ENCODE measurements at places on chromosomes 7 and 10. TPM values are rescaled to one million over a fixed set of nuclear protein-coding genes. Genes with fewer than 3 reads are reported as not detected.

PNLIPRP1 gene
- total RNA-seq, result not detected

- no peak for DNase-seq
- no peaks in the 10 kb centered on the region for H3K36me3 ChIP-seq
- no peaks in the 10 kb centered on the region for H3K4me1 ChIP-seq
- H3K27ac ChIP-seq, result no peak overlapping the region
Observed at GRCh38 chr10:132745511-132745910, 40.4 kb downstream of the NKX6-2 start.

- H3K27me3 ChIP-seq, result no peaks in the 10 kb centered on the region
- H3K4me3 ChIP-seq, result no peak overlapping the region
- no peak overlapping the region for H3K27ac ChIP-seq
- no peak for DNase-seq
Observed at GRCh38 chr7:14738086-14738485, 164.5 kb downstream of the DGKB start.

DNA sequence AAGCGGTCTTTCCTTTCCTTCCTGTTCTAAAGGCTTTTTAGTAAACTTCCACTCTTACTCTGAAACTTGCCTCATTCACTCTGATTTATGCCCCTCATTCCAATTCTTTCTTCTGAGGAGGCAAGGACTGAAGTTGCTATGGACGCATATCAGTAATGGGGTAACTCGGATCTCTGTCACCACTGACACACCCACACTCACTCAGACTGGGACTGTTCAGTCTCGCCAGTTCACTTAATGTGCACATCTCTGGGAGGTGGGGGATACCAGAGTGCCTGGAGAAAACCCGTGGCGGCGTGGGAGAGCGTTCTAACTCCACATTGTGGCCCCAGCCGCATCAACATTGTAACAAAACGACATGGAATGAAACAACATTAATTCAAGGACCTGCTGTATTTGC, 1139.3 kb upstream of the CELF2 start:
- H3K27me3 ChIP-seq, result no peaks in the 10 kb centered on the region
- DNase-seq, result no peak
- H3K27ac ChIP-seq, result no peak overlapping the region
- no peaks in the 10 kb centered on the region for H3K4me1 ChIP-seq
- no peaks in the 10 kb centered on the region for H3K36me3 ChIP-seq

MEOX2 gene
- total RNA-seq, result not detected

- peaks cover 30% of the 10 kb centered on the region for H3K4me1 ChIP-seq
- H3K27me3 ChIP-seq, result no peaks in the 10 kb centered on the region
- no peak overlapping the region for H3K27ac ChIP-seq
- peak; percentile 69 for DNase-seq
- H3K4me3 ChIP-seq, result peak overlapping the region; percentile 63
- no peaks in the 10 kb centered on the region for H3K36me3 ChIP-seq
Observed at GRCh38 chr7:129828989-129829736, 123.6 kb downstream of the UBE2H start.

DNA sequence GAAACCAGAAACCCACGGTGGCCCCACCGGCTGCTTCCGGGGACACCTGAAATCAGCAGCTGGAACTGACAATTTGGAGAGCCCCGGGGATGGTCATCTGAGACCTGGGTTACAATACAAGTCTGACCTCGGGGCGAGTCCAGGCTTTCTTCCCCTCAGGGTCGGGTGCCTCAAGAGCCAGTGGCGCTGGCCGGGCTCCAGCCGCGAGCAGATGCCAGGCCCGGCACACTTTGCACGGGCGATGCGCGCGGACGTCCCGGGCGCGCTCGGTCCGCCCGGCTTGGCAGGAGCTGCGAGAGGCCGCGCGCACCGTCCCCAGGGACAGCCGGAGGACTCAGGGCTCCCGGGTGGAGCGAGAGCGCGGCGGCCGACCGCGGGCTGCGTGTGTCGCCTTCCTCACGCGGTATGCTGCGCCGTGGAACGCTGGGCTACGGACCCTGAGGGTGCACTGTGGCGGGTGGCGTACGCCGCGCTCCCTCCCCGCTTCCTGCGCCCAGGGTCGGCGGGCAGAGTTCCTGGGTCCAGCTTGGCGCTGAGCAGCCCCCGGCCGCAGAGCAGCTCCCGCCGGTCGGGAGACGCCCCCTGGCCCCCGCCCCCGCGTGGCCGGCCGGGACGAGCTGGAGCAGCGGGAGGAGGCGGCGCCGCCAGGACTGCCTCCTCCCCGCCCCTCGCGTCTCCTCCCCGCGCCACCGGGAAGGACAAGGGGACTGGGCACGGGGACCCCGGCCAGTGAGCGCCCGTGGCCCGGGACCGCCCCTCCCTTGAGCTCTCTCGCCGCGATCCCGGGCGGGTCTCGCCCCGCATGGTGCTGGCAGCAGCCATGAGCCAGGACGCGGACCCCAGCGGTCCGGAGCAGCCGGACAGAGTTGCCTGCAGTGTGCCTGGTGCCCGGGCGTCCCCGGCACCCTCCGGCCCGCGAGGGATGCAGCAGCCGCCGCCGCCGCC, at the start of gene RBM20:
TSS of gene RBM20 (plus strand) at position 684 of the 945 bp plus-strand sequence. CDS start at position 803, 119 bp downstream.
- peak within 1 kb of the TSS; percentile 75 for H3K4me3 ChIP-seq
- no peak within 1 kb of the TSS for H3K27ac ChIP-seq
- DNase-seq, result peak; percentile 25
